Motor neuron (in vitro differentiated cells): ENCODE measurements at places on chromosomes 4 and X. TPM values are rescaled to one million over a fixed set of nuclear protein-coding genes. Genes with fewer than 3 reads are reported as not detected.
A peak's percentile ranks its signal among the peaks of the same experiment; 100 is the strongest.

The BLTP1 gene
- total RNA-seq: 83.8 and 108 TPM in 2 replicates

The CT83 gene
- total RNA-seq: not detected in 2 replicates

The TMEM255A gene
- total RNA-seq: 1.4 and 1.8 TPM in 2 replicates

The PUDP gene
- total RNA-seq: 7.8 and 12.4 TPM in 2 replicates

The PAGE1 gene
- not detected in 2 replicates for total RNA-seq

DNA sequence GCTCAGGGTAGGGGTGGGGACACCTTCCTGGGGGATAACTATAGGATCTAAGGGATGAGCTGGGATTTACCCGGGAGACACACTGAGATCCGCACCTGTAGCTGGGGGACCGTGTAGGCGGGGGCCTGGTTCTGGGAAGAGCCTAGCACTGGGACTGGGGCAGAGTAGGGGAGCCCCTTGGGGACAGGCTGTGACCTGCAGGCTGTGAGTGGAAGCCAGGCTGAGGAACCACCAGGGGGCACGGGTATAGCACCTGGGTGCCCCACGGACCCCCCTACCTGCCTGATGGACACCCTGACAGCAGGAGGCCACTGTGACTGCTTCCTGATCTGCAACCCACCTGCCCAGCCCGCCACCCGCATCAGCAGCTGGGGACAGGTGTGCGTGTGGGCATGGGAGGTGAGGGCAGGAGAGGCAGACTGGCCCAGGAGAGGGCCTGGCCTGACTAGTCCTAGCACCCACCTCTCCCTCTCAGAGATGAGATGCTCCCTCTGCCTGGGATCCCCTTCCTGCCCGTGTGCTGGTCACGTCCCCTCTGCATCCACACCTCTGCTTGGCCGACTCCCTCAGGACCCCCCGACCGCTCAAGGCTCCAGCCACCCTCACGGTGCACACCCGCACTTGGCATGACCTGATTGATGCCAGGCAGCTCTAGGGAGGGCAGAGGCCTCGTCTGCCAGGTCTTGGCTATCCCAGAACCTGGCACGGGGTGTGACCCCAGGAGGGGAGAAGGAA, 94.2 kb upstream of the NKX1-1 start:
- no peak for ATAC-seq

DNA sequence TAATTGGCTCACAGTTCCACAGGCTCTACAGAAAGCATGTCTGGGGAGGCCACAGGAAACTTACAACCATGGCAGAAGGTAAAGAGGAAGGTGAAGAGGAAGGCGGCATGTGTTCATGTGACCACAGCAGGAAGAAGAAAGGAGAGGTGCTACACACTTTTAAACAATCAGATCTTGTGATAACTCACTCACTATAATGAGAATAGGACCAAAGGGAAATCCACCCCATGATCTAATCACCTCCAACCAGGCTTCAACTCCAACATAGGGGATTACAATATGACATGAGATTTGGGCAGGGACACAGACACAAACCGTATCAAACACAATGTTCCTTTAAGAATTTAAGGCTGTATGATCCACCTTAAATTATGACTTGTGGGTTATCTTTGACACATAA, 10.5 kb upstream of the PGM2 start:
- no peak for ATAC-seq

DNA sequence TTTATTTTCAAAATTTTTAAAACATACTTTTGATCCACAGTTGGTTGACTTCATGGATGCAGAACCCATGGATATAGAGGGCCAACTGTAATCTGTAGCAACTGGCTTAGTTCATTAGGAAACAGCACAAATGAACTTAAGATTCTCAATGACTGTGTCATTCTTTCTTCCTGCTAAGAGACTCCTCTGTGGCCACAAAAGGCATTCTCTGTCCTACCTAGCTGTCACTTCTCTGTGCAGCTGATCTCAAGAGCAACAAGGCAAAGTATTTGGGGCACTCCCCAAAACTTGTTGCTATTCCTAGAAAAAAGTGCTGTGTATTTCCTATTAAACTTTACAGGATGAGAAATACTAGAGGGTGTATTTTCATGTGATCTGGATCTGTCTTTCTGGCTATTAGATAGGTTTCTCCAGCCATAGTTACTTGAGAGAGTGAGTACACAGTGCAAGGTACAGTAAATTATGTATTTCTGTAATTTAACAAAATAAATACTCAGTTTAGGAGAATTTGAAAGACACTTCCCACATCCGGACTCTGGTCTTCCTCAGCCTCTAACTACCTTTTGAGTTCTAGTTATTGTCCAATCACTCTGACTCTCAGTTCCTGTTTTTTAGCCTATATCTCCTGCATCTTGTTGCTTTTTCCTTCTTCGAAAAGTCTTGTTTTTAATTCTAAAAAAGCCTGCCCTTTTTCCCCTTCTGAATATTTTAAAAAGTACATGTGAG, 21.8 kb downstream of the TLR2 start:
- ATAC-seq: no peak

GRCh38 chr4:181301735-181302710, 941.2 kb upstream of the TENM3 start:
- peak; percentile 54 for ATAC-seq

GRCh38 chr4:151688003-151688784, 72.6 kb downstream of the GATB start:
- ATAC-seq: no peak

DNA sequence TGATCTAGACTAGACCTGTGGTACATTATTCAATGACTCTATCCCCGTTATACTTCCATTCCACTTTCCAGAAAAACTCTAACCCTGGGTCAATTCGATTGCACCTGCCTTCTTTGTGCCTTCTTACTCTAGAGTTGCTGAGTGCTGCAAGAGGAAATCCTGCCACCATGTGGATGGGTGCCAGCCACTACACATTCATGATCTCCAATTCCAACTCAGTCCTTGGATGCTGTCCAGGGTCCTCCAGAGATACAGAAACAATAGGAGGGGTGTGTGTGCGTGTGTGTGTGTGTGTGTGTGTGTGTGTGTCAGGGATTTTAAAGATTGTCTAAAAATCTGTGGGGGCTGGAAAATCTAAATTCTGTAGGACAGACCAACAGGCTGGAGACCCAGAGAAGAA, 42.9 kb upstream of the INTS6L start:
- ATAC-seq: peak; percentile 80

GRCh38 chr4:185822791-185823190, 10.8 kb upstream of the SORBS2 start:
- no peak for ATAC-seq

DNA sequence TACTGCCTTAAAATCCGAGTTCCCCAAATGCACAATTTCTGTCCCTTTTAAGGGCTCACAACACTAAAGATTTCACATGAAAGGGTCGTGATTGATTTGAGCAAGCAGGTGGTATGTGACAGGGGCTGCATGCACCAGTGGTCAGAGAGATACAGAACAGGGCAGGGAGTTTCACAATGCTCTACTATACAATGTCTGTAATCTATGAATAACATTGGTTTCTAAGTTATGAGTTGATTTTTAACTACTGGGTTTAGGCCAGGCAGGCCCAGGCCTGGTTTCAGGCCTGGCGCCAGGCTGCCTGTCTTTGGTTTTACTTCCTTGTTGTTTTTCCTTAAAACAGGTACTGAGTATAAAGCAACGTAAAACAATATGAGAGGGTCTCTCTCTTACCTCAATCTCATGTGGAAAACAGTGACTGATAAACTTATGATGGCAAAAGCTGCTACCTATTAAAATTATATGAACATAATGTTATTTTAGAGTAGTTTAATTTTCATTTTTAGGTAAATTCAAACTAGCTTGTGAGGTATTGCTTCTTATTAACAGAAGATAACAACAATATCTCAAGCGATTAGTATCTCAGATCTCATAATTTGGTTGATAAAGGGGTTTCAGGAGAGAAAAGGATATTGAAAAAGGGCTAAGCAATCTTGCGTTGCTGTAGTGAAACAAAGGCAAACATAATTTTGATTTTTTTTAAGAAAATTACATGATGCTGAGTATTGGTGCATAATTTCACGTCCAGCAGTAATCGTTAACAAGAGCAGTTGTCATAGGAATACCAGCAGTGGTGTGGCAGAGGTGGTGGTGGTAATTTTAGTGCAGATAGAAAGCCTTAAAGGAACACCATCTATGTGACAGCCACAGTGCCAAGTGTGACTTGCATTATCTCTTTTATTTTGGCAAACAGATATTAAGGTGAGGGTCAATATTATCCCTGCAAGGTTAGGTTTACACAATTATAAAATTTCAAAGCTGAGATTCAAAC, 944.4 kb upstream of the GRID2 start:
- no peak for ATAC-seq
